ENCODE measurements at places on chromosomes 3 and 15.

DNA sequence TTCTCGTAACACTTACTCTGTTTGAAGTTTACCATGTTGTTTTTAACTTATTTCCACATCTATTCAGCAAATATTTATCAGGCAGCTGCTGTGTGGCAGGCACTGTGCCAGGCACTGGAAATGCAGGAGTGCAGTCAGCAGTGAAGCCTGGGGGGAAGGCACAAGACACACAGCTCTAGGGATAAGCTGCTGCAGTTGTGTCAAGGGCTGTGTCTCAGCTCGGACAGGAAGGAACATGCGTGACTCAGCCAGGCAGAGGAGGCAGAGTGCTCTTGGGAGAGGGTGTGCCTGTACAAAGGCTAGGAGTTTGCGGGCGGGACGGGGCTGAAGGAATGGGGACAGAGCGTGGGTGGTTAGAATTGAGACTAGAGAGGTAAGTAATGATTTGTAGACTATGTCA is 24.7 kb downstream of the LYSMD4 start:
- DNase-seq = no peak

GRCh38 chr3:197495999-197496745 is 59.6 kb downstream of the BDH1 start:
- DNase-seq = no peak

DNA sequence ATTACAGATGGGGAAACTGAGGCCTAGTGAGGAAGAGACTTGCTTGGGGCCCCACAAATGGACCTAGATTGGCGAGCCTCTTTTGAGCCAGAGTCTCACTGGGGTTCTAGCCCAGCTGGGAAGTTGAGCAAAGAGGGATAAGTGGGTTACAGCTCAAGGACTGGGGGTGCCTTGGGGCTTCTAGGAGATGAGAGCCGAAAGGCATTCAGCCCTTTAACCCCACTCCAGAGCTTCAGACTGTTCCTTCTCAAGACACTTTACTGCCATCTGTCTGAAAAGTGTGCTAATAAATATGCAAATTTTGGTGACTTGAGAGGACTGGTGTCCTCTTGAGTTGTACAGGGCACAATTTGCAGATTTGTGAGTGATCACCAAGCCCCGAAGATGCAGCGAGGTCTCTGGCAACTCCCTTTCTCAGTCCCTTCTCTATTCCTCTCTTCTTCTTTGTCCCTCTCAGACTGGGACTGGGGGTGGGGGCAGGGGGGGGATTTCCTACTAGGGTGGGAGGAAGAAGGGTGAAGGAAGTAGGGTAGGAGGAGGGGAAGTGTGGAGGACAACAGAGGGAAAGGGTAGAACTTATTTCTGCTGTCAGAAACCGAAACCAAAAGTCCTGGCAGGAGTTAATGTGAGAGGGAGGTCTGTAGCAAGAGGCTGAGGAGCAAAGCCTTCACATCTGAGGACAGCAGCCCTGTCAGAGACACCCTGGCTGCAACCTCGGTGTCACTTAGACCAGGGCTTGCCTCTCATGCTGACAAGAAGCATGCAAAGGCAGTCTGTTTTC is 16.2 kb upstream of the ANKDD1A start:
- no peak for DNase-seq

DNA sequence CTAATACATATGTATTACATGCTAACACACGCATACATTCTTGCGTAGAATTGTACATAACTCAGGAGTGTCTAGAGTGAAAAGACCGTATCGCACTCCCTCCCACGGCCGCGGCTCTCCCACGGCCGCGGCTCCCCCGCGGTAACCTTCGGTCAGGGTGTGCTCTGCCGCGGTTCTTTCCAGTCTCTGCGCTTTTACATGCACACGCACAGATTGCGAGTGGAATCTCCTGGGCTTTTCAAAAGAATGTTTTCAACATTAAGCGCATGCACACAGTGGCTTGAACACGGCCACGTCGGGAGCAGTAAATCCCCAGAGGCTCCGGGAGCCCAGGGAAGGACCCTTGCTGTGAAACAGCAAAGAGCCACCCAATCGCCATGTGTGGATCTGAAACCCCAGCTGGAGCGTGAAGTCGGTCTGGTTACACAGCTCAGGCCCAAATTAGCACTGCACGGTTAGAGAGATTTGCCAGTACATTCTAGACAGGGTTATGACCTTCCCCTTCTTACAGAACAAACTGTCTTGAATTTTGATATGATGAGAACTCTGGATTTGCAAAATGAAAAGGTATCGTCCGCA is 805 bp upstream of the RGMA start:
- DNase-seq = no peak

DNA sequence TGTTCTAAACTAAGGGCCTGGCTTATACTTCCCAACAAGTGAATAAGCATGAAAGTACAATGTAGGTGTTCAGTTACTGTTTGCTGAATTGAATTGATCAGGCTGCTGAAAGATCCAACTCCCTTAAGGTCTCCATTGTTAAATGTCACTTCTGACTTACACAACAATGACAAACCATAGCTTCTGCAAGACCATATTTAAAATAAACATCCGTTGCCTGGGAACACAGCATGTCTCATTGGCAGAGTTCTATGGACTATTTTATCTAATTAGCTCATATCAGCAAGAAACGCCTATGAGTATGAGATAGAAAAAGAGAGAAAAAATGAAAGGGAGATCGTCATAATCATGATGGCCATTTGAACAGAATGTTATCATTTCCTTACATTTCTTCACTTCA is 605.4 kb downstream of the FGF12 start:
- no peak for DNase-seq

- DNase-seq = peak; percentile 70
Measured at GRCh38 chr3:58532794-58533220, 4.2 kb downstream of the ACOX2 start.

DNA sequence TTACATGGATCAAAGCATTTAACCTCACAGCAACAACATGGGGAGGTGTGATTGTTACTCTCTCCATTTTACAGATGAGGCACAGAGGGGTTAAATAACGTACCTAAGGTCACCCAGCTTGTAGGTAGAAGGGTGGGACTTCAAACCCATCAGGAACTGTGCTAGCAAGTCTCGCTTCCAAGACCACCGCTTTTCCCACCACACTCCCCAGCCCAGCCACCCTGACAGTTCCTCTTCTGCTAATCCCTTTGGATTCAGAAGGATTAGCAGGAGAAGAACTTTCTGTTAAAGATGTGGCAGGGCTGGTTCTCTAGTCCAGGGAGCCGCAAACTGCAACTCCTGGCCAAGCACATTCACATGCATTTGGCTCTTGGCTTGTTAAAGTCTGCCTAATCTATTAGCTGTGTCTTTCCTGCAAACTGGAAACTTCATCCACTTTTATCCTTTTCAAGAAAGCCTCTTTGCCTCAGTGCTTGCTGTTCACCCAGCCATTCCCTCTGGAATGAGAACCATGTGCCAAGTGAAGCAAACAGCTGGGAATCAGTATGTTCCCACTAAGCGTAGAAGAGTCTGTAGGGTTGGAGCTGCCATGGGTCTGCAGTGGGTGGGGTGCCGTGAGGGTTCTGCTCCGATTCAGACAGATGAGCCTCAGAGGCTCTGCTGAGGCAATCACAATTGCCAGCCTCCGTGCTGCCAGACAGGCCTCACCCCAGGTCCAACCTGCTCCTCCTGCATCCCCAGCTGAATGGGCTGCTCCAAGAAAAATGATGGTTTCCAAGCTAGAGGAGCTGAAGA is 44.6 kb downstream of the POMGNT2 start:
- DNase-seq = no peak

- no peak for DNase-seq
Measured at GRCh38 chr3:11641683-11642430, 1.9 kb downstream of the VGLL4 start.

DNA sequence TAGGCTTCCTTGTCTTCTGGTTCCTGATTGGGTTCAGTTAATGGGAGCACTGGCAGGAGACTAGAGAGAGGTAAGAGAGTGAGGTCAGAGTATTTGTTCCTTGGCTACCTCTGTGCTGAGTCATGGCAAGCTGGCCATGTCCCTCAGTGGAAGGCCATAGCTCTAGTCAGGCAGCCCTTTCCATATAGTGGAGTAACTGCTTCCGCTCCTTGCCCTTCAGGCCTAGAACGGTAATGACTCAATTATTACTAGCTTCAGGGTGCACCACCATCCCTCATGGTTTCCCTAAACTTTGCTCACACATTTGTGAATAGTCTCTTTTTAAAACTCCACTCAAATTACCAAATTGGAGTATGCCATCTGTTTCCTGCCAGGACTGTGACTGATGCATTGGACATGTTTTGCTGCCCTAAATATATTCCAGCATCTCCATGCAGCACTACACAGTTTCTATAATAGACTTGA is 10.5 kb upstream of the ANO10 start:
- DNase-seq = no peak

- peak; percentile 9 for DNase-seq
Measured at GRCh38 chr3:128226795-128227395, 73.6 kb downstream of the EEFSEC start.

DNA sequence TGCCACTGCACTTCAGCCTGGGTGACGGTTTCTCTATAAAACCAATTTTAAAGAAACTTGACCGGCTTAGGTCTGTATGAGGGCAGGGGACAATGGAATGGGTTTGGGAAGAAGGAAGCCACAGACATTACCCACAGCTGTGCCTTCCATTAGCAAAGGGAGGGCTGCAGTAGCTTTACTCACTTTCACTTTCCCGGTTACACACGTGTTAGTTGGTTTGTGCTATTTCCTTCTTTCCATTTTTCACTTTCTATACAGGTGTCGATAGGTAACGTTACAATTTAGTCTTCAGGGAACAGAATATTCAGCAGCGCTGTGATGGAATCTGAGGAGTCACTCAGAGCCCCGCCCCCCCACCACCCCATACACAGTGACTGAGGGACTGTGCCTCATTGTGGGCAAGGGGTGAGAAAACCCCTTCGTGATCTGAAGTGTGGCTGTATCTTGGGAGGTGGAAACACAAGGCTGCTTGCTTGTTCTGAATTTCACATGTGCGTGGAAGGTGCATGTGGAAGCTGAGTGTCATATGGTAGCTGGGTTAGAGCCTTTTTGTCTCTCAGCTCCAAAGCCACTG is 44.8 kb upstream of the RPL32 start:
- DNase-seq = no peak

- DNase-seq = no peak
Measured at GRCh38 chr3:46365041-46365440, 5.7 kb upstream of the CCR5 start.

DNA sequence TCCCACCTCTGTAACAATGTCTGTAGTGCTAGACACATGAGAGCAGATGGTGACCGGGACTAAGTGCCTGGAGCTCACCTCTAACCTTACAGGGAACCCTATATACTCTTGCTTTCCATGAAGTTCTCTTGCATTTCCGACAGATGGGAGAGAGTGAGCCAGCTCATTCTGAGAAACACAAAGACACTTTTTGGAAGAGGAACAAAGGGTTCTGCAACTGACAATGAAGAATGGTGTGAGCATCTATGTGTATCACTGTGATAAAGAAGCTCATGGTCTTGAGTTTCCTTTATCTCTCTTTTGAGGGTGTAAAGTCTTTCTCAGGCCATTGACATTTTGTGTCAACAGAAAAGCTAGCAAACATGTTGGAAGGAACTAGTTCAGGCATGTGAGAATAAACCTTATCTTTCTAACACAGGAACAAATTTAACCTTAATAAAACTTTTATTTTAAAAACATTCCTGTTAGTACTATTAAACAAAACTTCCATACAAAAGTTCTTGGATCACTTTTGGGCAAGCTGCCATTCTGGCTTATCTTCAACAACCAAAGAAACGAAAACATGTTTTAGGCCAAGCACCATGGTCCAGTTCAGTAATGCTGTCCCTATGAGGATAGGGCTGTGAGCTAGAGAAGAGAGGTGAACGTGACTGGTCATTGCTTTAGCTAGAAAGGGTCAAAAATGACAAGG is 142.7 kb downstream of the THRB start:
- DNase-seq = no peak

GRCh38 chr3:17077606-17078005 is 192.9 kb downstream of the PLCL2 start:
- DNase-seq = no peak

DNA sequence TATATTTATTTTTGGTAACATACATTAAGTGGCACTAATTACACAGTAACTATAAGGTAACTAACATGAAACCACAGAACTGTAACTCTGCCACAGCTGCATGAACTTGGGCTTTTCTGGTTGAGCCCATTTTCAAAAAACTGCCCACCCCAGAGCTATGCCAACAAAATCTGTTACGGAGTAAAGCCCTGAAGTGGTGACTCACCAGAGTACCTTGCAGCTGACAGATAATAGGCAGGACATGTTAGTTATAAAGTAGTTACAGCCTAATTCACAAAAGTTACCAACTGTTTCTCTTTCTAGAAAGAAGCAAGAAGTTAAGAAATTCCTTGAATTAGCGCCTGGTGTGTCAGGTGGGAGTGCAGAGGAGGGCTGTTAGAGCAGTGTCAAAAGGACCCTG is 1.5 kb upstream of the GPX1 start:
- DNase-seq = no peak

- no peak for DNase-seq
Measured at GRCh38 chr3:190301591-190301990, 20.7 kb downstream of the CLDN1 start.

DNA sequence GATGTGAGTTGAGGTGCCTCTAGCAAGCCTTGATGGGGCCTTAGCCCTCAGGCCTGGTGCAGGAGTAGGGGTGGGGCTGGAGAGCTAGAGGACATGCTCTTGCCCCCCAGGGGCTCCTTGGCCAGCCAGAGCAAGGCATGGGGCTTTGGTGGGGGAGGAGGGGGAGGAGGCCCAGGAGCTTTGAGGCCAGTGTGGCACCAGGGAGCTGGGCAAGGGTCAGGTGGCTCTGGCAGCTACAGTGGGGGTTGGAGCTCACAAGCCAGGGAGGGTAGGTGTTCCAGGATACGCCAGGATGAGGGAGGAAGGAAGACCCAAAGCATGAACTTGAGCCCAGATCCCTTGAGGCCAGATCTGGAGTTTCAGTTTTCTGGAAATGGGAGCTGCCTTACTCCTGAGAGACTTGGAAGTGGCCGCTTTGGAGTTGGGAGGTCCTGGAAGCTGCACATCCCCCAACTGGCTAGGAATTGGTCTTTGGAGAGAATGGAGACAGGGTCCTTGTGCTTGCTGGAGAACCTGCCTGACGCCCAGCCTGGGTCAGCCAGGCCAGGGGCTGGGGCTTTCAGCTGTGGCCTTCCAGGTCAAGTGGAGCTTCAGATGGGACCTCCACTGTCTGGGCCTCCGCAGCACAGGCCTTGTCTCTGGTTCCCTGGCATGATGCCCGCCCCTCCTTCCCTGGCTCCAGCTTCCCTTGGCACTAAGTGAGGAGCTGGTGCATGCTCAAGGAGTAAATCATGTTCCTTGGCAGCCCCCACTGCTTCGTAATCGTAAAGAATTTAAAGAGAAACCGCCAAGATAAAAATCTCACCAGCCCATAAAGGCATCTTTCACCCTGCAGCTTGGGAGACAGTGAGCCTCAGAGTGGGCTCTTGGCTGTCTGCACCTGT is 8.7 kb downstream of the SEMA3F start:
- DNase-seq = no peak
